NCI-H1930 (cell line): ENCODE measurements at places on chromosomes 2 and 18.

GRCh38 chr2:8452296-8452695 is 229.6 kb upstream of the ID2 start:
- DNase-seq: no peak

- no peak for DNase-seq
Observed at GRCh38 chr2:86453836-86454235, 12.7 kb downstream of the KDM3A start.

GRCh38 chr2:62654423-62654791 is 51.1 kb upstream of the EHBP1 start:
- no peak for DNase-seq

DNA sequence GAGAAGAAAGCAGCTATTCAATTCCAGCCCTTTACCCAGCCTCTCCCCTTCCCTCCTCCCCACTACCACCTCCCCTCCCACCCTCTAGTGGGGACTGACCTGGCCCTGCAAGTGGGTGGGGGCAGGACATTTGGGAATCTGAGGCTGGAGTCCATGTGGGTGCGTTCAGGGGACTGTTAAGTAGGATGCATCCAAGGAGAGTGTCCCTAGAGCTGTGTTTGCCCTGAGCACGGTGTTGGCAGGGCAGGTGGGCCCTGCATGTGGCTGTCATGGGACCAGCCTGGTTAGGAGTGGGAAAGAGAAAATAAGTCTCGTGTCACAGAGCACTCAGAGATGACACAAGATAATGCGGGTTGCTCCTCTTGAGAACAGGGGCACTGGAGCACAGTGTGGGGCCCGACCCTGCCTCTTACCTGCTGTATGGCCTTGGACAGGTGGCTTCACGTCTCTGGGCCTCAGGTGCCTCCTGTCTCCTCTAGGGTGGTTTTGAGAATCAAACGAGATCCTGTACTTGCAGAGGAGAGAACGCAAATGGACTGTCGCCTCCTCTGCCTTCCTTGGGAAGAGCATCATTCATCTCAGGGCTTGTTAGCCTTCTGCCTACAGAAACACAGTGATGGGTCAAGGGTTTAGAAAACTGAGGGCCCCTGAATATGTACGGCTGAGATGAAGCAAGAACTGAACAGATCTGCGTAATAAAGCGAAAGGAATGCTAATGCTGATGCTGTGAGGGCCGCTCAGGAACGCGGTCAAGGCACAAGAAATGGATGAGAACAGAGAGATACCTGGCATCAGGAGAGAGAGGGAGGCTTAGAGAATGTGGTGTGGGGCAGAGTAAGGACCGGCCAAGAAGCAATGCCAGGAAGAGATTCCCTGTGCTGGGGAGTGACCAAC is 187.7 kb upstream of the HAAO start:
- no peak for DNase-seq

GRCh38 chr2:19673213-19673791 is 228.5 kb downstream of the TTC32 start:
- DNase-seq: no peak

- DNase-seq: no peak
Observed at GRCh38 chr2:39525636-39526412, 88.7 kb upstream of the MAP4K3 start.

DNA sequence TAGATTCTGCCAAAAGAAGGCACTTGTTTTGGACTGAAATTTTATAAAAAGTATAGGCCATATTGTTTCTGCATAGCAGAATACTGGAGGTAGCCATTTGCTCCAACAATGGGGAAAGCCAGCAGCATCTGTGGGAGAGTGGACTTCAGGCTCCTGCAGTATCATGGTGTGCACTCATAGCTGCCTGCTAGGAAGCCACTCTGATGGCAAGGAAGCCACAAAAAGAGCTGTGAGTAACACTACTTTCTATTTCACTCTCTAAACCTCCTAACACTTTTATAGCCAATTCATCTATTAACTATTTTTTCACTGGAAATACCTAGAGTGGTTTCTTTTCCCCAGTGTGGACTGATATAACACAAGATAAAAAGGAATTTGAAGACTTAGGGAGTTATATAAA is 144.4 kb upstream of the KCNJ3 start:
- no peak for DNase-seq

DNA sequence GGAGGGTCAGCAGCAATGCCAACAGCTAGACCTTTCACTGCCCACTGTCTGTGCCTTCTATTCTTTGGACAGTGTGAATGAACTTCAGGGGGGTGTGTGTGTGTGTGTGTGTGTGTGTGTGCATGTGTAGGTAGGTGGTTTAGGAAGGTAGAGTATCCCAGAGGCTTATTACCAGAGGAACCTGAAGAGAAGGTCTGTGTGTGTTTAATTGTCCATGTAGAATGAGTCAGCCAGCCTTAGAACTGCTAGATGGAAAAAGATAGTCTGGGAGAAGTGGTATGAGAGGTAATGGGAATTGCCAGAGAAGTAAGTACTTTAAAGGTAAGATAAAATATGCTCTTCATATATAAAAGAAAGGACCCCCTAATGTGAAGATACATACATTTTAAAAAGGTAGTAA is 522.2 kb downstream of the PIK3C3 start:
- DNase-seq: no peak
